ENCODE measurements at places on chromosomes 3 and 15.
A peak's percentile ranks its signal among the peaks of the same experiment; 100 is the strongest.

DNA sequence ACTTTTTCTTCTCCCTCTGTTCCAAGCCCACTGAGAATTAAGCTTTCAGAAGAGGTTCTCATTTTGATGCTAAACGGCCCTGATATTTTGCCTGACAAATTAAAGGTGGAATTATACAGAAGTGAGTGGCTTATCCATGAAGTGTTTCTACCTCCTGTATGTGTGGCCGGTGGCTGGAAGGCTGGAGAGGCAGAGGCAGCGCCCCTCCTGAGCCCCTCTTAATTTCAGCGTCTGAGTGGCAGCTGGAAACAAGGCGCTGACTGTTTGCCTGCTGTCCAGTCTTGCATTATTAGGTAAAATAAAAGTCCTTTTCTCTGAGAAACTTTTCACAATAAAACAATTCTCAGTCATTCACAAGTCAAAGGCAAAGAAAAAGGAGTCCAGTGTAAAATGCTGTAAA lies 685.7 kb downstream of the MCTP2 start:
- no peak for DNase-seq

GRCh38 chr3:15796771-15797641 lies 773 bp downstream of the ANKRD28 start:
- peak; percentile 33 for DNase-seq

GRCh38 chr15:58396181-58396580 lies 35.6 kb upstream of the LIPC start:
- DNase-seq: peak; percentile 86

- no peak for DNase-seq
These were observed 99.9 kb upstream of the CNTN4 start for GRCh38 chr3:1998739-1999138.

DNA sequence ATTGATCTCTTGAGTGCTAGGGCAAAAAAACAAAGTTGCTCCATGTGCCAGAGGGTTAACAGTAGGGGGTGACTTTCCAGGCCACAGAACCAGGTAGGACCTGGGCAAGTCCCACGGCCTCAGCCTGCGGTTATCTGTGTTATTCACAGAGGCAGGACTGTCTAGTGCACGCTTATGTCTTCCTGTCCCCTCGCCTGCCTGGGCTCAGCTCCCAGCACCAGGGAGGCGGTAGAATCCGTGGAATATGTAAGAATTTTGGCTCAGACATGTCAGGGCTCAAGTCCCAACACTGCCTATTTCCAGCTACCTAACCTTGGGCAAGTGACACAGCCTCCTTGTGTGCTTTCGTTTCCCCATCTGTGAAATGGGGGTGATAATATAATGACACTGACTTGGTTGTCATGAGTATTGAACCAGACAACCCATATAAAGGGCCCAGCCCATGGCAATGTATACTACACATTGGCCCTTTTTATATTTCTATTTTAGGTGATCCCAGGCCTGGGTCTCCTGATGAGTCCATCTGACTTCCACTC lies 44.3 kb upstream of the FLNB start:
- no peak for DNase-seq

DNA sequence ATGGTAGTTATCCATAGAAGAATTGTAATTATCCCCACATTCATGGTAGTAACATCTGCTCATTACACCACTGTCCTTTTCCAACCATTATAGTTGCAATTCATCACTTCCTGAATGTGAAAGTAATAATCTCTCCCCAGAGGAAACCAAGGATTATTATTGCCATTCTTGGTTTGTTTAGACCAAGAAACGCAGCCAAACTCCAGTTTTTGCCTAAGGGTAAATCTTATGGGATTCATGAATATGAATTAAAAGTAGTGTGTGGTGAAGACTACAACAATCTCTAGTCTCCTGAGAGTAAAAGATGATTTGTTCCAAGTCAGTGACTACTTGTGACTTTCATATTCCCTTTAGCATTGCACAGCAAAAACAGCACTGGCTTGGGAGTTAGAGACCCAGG lies 45.7 kb upstream of the ABI3BP start:
- peak; percentile 77 for DNase-seq

DNA sequence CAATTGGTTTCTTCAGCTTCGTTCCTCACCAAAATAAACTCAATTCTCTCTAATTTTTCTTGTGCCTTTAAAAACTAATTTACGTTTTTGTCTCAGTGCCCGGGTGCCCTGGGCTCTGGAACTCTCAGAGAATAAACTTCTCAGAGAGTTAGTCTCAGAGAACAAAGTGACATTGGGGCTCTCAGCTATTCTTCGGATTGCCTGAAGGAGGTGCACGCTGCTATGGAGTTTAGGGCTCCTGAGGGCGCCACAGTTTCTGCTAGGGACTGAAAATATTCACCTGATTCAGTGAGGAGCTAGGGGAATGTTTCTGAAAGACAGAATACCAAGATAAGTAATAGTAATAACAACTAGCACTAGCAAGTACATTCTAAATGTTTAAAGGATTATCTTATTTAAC lies 22.7 kb downstream of the ZIC4 start:
- no peak for DNase-seq

- no peak for DNase-seq
These were observed 63.0 kb downstream of the NCEH1 start for GRCh38 chr3:172647823-172648222.

DNA sequence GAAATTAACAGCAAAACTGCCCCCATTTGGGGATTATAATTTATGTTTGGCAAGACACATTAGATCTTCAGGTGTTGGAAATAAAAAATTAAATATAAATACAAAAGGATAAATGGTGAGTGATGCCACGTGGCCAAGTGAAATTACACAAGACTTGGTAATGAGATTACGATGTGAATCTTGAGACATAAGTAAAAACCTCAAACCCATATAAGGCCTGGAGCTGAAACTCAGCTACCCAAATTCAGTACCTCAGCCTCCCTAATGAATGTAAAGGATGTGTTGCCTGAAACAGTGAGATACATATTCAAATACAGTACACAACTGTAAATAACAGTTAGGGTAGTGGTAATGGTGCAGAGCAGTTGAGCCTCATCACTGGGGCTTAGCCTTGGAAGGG lies 1146.6 kb downstream of the OTOL1 start:
- no peak for DNase-seq

GRCh38 chr3:49032646-49033304 lies 3.6 kb upstream of the IMPDH2 start:
- no peak for DNase-seq

- DNase-seq: no peak
These were observed 29.0 kb upstream of the FGD5 start for GRCh38 chr3:14789640-14790285.

DNA sequence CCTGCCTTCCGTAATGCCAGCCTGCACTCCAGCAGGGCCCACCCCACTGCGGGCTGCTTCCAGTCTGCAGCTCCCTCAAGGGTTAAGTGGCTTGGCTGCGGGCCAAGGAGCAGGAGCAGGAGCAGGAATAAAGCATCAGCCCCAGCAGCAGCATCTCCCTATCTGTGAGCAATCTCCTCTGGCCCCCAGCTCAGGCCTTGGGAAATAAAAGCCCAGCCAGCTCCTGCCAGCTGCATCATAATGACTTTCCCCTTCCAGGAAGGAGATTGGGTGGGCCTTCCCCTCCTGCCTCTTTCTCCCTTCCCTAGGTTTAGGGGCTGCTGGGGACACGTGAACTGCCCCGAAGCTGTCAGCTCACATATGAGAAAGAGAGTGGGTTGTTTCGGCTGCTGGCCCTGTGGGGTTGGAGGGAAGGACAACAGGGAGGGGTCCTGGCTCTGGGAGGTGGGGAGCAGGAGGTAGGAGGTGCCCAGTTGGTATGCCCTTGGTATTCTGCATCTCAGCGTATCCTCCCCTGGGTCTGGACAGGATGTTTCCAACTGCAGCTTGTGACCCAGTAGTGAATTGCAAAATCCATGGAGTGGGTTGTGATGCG lies 34.6 kb upstream of the FGD5 start:
- DNase-seq: no peak

DNA sequence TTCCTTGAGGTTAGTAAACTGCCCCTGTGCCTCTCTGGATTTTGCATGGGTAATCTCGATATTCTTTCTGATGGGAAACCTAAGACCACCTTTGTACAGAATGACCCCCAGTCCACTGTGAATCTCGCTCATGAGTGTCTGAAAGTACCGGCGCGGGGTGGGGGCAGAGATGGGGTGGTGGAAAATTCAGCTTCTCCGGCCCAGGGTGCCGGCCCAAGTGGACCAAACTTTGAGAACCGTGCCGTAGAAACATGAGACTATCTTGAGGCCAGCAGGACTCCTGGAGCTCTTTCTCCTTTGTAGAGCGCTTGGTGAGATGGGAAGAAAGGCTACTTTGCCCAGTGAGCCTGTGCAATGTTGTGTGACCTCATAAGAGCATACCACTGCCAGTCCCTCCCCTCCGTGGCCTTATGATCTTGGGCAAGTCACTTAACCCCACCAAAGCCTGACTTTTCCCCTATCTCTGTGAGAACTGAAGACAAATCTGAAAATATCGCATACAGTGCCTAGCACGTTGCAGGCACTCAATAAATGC lies 40.4 kb upstream of the VEPH1 start:
- no peak for DNase-seq

GRCh38 chr3:152719264-152719663 lies 115.7 kb upstream of the P2RY1 start:
- no peak for DNase-seq

DNA sequence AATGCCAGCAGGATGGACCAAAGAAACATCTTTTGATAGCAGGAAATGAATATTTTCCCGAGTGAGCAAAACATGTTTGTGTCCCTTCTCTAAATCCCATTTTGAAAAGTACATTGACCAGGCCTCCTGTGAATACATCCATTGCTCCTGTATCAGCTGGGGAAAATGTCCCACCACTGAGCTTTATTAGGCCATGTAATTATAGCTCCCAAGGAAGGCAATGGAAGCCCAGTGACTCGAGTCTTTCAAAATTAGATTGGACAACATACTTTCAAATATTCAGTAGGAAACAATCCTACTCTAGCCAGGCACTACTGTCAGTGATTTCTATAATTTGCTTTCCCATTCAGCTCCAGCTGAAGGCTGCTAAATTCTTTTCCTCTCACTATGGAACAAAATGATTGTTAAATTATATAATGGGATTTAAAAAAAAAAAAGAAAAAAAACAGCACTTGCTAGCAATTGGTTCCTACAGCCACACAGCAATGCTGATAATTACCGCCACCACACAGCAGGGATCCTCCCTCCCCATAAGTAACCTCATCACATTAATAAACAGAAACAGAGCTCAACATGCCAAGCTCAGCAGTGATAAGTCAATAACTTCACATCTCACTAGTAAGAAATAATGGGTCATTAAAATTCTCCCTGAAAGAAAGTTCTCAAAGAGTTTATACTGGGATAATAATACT lies 172.4 kb upstream of the SLC2A2 start:
- DNase-seq: no peak

DNA sequence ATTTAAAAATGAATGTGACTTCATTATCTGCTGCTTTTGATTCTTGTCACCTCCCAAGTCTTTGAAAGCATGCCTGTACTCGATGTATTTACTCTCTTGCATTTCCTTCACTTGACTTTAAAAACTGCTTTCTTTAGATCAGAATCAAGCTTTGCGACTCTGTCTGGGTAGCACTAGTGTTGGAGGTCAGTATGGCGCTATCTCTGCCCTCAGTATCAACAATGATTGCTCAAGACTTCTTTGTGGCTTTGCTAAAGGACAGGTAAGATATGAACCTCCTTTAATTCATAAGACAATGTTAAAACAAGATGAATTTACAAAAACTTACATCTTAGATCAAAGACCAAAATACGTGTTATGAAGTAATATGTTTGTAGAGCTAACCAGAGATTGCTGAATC lies 37.0 kb downstream of the VPS8 start:
- no peak for DNase-seq

GRCh38 chr15:84734794-84735479 lies 13.5 kb upstream of the ZNF592 start:
- no peak for DNase-seq

DNA sequence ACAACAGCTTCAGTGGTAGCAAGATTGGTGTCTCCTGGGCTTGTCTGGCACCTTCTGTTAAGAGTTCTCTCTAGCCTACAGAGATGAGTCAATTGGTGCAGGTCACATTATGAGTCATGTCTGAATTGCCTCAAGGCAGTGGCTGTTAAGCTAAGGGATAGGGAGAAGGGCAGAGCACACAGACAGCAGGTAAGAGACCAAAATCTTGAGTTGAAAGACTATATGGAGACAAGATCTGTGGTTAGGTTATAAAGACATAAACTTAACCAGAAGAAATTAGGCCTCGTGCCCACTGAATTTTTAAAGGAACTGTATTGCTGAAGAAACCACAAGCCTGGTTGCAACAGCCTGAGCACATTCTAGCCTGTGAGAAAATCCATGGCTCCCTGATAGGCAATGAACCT lies 19.2 kb upstream of the KPNA1 start:
- DNase-seq: peak; percentile 68

GRCh38 chr3:183526838-183527427 lies 28.6 kb downstream of the KLHL6 start:
- DNase-seq: no peak
